ENCODE measurements at places on chromosomes 1 and 21.

DNA sequence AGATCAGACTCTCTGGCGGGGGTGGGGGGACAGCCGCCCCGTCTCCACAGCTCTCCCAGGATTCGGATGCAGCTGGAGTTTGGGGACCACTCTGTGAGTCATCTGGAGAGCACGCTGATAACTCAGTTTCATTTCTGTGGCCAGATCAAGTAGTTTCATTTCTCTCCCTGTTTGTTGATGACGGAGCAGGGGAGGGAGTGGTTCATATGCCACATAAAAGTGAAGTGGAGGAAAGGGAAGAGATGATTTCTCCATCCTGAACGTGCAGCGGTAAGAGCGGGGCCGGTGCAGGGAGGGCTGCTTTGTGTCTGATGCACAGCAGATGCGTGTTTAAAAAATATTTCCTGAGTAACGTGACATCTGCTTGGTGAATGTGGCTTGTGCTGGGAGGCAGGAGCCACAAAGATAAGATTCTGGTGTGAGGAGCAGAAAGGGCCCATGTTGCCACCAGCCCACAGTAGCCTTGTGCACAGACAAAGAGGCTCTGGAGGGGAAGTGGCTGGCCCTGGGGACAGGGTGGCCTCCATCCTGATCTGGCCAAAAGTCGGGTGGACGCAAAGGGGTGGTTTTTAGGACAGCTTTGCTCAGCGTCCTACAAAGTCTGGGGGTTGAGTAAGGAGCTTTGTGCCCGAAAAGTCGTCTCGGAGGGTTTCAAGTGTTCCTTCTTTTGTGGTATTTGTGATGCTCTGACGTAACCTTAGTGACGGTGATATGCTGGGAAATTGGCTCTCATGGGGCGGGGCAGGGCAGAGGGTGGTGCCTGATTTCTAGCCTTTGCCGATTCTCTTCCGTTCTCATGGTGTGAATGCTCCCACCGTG is at the start of gene MX2:
Gene MX2, plus strand, starts transcription at position 242 of the 819 bp plus-strand sequence. CDS start 14,880 bp downstream, outside the sequence.
- peak; percentile 69 for DNase-seq

- no peak for DNase-seq
These were observed 5.1 kb downstream of the PMF1 start for GRCh38 chr1:156217871-156218270.

DNA sequence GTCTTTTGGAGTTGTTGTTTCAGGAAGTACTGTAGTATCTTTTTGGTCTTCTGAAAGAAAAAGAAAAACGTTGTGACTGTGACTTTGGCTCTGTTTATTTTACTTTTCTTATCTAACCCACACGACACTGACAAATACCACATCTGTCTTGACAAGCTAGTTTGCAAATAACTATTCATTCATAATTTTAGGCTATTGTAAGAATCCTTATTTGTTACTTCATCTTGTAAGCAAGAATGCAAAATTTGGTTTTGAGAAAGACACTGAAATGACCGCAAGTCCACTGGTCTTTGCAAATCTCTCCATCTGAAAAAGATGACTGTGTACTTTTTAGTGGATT is 12.7 kb downstream of the TGFB2 start:
- DNase-seq: no peak

- DNase-seq: no peak
These were observed 70.1 kb downstream of the EPHB2 start for GRCh38 chr1:22780696-22781095.

GRCh38 chr1:174746024-174746808 is 253.5 kb upstream of the CACYBP start:
- DNase-seq: no peak

- DNase-seq: no peak
These were observed 17.5 kb downstream of the NEK7 start for GRCh38 chr1:198174297-198174696.

- DNase-seq: no peak
These were observed 37.6 kb downstream of the TRIM11 start for GRCh38 chr1:228368801-228369607.

- DNase-seq: no peak
These were observed 24.6 kb upstream of the COL9A2 start for GRCh38 chr1:40341491-40342380.

GRCh38 chr1:198917226-198917625 is 278.4 kb downstream of the PTPRC start:
- DNase-seq: no peak
